Stimulated activated CD4-positive, alpha-beta T cell treated with anti-CD3 and anti-CD28 coated beads, Interleukin-1b, Interleukin-23, amount 100 ng/mL, for 1 hour (primary cell): ENCODE measurements at places on chromosomes 11 and 22.

GRCh38 chr11:66287889-66288670 is 863 bp downstream of the YIF1A start:
- DNase-seq, result no peak

GRCh38 chr11:22392561-22392960 is 54.4 kb downstream of the SLC17A6 start:
- no peak for DNase-seq

DNA sequence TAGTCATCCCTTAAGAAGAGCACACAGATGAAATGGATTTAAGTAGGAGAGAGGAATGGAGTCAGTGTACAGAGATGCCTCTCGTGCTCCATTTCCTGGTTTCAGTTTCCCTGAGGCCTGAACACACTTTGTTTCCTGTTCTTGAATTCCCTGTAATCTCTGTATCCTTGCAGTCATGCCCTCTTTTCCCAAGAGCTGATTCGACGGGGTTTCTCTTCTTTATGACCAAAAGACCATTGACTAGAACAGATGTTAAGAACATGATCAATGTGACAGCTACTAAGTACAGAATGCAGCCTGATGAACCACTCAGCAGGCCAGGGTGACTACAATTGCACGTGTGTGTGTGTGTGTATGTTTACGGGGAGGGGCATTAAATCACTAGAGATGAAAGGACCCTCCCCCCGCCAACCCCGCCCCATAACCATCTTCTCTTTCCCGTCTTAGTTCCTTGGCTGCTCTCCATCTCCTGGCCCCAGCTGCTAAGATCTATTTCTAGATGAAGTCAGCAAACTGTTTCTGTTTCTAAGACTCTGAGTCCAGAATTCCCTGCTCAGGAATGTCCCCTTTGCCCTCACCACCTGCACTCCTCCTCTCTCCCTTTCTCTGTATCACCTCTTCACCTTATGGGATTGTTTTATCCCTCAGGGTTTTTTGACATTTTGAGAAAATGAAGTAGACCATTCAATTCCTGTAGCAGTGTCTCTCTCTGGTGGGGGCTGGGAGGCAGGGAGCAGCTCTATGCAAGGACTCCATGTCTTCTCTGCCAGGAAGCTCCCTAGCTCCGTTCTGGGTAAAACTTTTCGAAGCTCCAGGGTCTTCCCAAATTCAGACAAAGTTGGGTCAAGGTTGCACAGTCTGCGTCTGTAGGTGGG is 26.0 kb downstream of the SLC22A6 start:
- no peak for DNase-seq

DNA sequence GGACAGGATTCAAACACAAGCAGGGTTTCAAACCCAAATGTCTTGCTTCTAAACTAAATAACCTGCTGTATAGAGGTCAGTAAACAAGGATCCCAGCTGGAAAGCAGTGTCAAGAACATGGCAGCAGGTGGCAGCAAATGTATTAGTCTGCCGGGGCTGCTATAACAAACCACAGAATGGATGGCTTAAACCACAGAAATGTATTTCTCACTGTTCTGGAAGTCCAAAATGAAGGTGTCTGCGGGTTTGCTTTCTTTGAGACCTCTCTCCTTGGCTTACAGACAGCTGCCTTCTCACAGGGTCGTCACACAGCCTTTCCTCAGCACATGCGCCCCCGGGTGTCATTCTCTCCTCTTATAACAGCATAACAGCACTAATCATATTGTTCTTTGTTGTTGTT is 65.1 kb upstream of the LRRC55 start:
- DNase-seq, result no peak

- no peak for DNase-seq
Measured at GRCh38 chr11:113626736-113627135, 79.4 kb downstream of the TMPRSS5 start.

DNA sequence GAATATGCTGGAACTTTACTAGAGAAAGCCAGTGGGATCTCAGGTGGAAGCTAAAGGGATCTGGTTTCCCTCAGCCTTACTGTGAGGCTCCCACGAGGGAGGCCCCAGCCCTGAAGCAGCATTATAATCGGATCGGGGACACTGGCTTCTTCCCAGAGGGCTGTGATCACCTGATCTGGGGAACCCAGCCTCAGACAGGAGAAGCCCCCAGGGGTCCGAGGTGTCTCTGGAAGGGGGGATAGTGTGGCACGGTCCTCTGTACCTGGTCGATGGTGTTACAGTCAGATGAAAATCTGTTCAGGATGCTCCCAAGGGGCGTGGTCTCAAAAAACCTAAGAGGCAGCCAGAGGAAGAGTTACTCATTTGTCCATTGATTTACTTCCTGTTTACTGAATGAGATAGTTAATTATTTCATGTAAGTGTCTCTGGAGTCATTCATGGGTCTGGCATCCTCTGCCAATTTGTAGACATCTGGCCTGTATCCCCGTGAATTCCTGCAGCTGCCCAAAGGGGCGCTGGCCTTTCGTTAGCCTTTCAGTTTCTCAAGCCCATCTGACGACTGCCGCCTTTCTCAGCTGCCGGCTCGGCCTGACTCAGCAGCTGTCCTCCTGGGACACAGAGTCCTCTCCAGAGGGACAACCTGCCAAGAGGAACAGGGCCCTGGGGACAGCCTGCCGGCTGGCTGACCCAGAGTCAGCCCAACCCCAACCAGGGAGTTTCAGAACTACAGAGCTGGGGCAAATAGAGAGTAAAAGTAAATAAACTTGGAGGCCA is 17.0 kb upstream of the KCNJ11 start:
- DNase-seq, result no peak

GRCh38 chr11:43723617-43724016 is 43.1 kb downstream of the HSD17B12 start:
- DNase-seq, result no peak

- no peak for DNase-seq
Measured at GRCh38 chr11:126481303-126481680, 125.8 kb downstream of the ST3GAL4 start.

- no peak for DNase-seq
Measured at GRCh38 chr11:11510939-11511338, 110.9 kb downstream of the GALNT18 start.

- no peak for DNase-seq
Measured at GRCh38 chr11:69427906-69428880, 53.3 kb upstream of the LINC01488 start.

DNA sequence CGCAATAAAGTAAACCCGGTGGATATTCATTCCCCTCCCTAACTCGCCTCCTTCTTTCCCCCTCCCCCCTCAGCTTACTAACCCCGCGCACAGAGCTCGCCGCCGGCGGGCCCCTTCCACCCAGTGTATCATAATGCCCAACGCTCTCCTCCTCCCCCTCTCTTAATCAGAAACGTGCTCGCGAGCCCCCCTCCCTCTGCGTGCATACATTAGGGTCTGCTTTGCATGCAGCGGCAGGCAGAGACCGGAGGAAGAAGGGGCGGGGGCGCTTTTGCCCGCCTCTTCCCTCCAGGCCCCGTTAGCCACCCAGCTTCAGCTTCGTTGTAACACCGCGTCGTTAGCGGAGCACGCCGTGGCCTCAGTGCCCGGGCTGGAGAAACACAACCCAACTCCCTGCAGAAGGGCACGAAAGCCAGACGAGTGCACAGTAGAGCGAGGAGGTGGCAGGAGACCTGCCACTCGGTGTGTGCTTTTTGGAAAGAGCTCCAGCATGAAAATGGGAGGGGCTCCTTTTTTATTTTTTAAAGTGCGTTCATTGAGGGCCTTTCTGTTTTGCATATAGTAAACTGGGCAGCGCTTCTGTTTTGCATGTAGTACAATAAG is 901 bp upstream of the KMT2A start:
- peak; percentile 26 for DNase-seq

- DNase-seq, result no peak
Measured at GRCh38 chr22:34429314-34429713, 509.0 kb upstream of the LARGE1 start.

DNA sequence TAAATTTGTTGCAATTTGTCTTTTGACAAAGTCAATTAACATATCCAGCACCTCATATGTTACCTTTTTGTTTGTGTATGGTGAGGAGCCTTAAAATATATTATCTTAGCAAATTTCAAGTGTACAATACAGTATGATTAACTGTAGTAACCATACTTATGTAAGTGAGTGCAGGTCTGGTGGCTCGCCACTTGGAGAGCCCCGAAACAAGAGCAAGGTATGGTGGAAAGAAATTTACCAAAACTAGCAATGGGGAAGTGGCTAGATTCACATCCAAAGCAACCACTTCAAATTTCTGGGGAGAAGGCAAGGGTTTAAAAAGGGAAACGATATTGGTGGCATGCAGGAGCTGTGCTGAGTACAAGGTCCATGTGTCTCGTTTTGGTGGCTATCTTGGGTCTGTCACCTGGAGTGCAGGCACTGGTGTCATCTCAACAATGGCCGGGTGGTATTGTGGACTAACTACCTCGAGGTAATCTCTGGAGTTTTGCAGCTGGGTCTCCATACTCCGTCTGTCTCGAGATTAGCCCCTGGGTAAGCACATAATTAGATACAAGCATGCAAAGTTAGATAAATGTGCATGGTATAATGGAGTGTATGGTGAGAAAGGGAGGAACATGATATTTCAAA is 8.2 kb upstream of the FNBP4 start:
- no peak for DNase-seq

GRCh38 chr11:130031945-130032344 is 29.3 kb upstream of the PRDM10 start:
- DNase-seq, result no peak

GRCh38 chr11:60905551-60906113 is 753 bp downstream of the PRPF19 start:
- DNase-seq, result no peak

GRCh38 chr11:134155946-134156865 is 67.6 kb downstream of the NCAPD3 start:
- no peak for DNase-seq

DNA sequence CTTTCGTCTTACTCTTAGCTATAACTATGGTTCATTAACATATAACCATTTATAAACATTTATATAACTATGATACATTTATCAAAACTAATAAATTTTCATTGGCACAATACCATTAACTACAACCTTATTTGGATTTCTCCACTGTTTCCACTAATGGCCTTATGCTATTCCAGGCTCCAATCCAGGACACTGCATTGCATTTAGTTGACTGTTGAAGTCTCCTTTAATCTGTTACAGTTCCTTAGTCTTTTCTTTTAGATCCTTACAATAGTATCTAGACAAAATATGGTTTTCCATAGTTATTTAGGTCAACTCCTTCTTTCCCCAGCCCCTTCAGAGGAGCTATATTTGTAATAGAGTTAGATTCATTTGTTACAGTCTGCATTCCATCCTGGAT is 47.2 kb downstream of the CCDC34 start:
- DNase-seq, result no peak

DNA sequence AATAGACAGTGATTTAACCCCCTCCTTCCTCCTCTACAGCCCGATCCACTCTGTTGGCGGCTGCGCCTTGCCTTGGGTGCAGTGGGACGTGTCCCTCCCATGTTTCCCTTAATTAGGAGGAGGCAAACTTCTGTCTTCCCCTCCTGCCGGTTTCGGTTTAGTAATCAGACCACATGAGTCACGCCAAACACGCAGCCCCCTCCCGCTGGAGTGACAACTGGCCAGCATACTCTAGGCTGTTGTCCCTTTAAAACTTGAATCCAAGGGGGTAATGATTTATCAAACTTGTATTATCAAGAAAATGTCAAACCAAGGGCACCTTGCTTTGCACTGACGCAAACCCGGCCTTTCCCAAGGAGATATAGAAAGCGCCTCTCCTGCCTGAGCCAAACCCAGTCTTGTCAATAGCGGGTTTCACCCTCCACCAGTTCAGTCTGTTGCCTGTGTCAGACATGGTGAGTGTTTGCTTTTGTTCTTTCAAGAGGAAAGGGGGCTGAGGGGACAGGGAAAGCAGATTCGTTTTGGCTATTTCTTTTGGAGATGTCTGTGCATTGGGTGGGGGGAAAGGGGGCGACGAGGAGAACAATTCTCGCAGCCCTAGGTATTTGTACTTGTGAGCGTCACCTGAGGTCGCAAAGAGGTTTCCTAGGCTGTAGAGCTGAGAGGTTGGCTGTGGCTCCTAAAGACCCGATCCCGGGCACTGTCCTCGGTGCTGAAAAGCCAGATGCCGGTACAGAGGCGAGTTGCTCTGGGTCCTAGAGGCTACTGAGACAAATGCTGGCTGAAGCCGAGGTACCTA is at the start of gene SLC6A5:
Gene SLC6A5 (plus strand): TSS at position 388 of the 799 bp plus-strand sequence. CDS start 65 bp downstream, at position 453.
- no peak for DNase-seq

GRCh38 chr11:85854212-85854556 is 999 bp upstream of the CCDC83 start:
- no peak for DNase-seq

GRCh38 chr11:17812091-17812864 is 77.7 kb downstream of the KCNC1 start:
- DNase-seq, result no peak

DNA sequence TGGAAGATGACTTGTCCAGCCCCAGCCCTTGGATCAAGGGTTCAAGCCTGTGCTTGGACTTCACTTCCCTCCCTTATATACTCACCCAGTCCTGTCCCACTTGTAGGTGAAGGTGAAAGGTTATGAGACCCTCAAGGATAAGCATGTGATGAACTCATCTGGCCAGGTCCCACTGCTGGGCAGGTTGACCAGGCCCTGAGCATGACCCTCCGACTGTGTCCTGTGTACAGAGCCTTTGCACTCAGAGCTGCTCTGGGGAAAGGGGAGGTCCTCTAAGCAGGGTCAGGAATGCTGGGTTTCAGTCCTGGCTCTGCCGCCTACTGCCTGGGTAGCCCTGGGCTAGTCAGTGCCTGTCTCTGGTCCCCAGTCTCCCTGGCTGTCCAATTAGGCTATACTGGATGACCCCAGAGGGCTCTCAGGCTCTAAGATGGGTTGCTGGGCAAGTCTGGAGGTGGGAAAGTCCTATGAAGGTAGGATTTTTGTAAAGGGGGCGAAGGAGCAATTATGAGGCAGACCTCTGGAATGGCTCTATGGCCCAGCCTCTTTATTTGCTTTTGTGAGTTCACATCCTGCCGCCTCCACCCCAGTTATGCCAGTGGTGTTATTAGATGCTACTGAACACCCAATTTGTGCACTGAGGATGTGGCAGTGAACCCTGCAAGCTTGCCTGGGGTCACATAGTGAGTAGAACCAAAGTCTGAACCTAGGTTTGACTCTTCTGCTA is 14.1 kb downstream of the DGAT2 start:
- no peak for DNase-seq

GRCh38 chr11:3204141-3205015 is 14.2 kb downstream of the MRGPRG start:
- no peak for DNase-seq
